ENCODE measurements at places on chromosomes 1 and 21. TPM values are rescaled to one million over a fixed set of nuclear protein-coding genes. Genes with fewer than 3 reads are reported as not detected.

- peaks cover 6% of the 10 kb centered on the region for H3K4me1 ChIP-seq
- DNase-seq, result no peak
- peaks cover 6% of the 10 kb centered on the region for H3K27me3 ChIP-seq
These were observed 716 bp upstream of the MTARC1 start for GRCh38 chr1:220786057-220786336.

- H3K4me3 ChIP-seq, result no peak overlapping the region
- H3K36me3 ChIP-seq, result no peaks in the 10 kb centered on the region
- no peaks in the 10 kb centered on the region for H3K27me3 ChIP-seq
- H3K4me1 ChIP-seq, result peaks cover 21% of the 10 kb centered on the region
These were observed 32.3 kb downstream of the SYF2 start for GRCh38 chr1:25199819-25200620.

GRCh38 chr1:206101351-206102045 is 15.7 kb downstream of the AVPR1B start:
- H3K27ac ChIP-seq, result no peak overlapping the region
- H3K4me3 ChIP-seq, result no peak overlapping the region
- no peak for DNase-seq

- H3K27me3 ChIP-seq, result no peaks in the 10 kb centered on the region
- peaks cover 8% of the 10 kb centered on the region for H3K4me1 ChIP-seq
- DNase-seq, result no peak
These were observed 12.0 kb downstream of the RAB7B start for GRCh38 chr1:205991237-205991636.

- DNase-seq, result no peak
- peaks cover 87% of the 10 kb centered on the region for H3K27me3 ChIP-seq
- no peak overlapping the region for H3K27ac ChIP-seq
- H3K4me1 ChIP-seq, result peaks cover 20% of the 10 kb centered on the region
These were observed 80.8 kb downstream of the CAMK2N1 start for GRCh38 chr1:20405051-20405754.

GRCh38 chr1:110477041-110477440 is 26.1 kb downstream of the PROK1 start:
- H3K27me3 ChIP-seq, result no peaks in the 10 kb centered on the region
- no peak for DNase-seq

GRCh38 chr1:185478877-185479276 is 161.8 kb upstream of the IVNS1ABP start:
- peaks cover 9% of the 10 kb centered on the region for H3K27me3 ChIP-seq
- DNase-seq, result no peak
- H3K4me1 ChIP-seq, result peaks cover 17% of the 10 kb centered on the region
- no peaks in the 10 kb centered on the region for H3K36me3 ChIP-seq
- no peak overlapping the region for H3K4me3 ChIP-seq

- H3K4me3 ChIP-seq, result no peak overlapping the region
- no peaks in the 10 kb centered on the region for H3K27me3 ChIP-seq
- H3K27ac ChIP-seq, result no peak overlapping the region
- no peaks in the 10 kb centered on the region for H3K36me3 ChIP-seq
These were observed 420.4 kb upstream of the BEND5 start for GRCh38 chr1:49197081-49197480.

DNA sequence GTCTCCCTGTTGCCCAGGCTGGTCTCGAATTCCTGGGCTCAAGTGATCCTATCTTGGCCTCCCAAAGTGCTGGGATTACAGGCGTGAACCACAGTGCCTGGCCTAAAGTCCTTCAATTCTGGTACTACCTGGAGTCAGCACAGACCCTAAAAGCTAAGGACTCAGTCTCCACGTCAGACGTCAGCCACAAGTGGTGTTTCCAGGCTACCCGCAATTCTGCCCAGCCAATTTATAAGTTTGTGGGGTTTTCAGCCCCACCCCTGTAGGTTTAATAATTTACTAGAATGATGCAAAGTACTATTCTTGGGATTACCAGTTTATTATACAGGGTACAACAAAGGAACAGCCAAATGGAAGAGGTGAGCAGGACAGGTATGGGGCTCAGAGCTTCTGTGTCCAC is 10.6 kb upstream of the DIP2A start:
- no peak overlapping the region for H3K27ac ChIP-seq
- no peak for DNase-seq
- H3K27me3 ChIP-seq, result no peaks in the 10 kb centered on the region
- H3K4me1 ChIP-seq, result no peaks in the 10 kb centered on the region
- no peak overlapping the region for H3K4me3 ChIP-seq

DNA sequence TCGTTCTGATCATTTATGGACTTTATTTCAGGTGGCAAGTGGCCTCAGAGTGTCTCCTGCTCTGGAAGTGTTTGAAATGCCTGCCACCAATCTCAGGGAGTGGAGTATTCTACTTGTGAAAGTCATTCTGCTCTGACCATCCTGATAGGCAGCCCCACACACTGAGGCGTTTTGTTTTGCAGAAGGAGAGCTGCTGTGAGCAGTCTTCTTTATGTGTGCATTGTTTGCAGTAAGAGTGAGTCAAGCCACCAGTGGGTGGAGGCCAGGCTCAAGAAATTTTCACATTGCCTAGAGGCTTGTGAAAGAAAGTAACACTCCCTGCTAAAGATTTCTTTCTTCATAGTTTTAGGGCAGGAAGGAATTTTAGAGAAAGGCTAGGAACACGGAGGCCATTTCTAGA is 204.4 kb downstream of the SLC35F3 start:
- no peak overlapping the region for H3K4me3 ChIP-seq
- no peaks in the 10 kb centered on the region for H3K4me1 ChIP-seq
- no peaks in the 10 kb centered on the region for H3K27me3 ChIP-seq
- no peaks in the 10 kb centered on the region for H3K36me3 ChIP-seq
- no peak for DNase-seq

DNA sequence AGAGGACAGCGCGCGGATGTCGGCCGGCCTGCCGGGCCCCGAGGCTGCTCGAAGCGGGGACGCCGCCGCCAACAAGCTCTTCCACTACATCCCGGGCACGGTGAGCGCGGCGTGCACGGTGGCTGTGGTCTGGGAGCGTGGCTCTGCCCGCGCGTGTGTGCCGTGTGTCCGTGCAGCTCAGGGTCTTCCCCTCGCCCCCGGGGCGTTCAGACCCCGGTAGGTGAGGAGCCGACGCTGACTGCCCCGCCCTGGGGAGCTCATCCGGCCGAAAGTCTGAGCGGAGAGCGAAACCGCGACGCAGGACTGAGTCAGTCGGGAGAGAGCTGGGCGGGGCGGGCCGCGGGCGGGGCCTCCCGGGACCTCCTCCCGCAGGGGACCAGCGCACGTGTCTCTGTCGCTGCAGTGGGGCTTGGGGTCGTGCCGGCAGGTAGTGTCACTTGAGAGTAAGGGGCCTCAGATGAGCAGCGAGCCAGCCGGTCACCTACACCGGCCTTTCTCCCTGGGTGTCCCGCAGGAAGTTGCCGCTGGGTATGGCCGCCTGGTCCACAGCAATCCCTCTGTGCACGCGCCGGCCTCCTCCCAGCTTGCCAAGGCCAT is 520 bp downstream of the PLEKHN1 start:
- peaks cover 5% of the 10 kb centered on the region for H3K4me1 ChIP-seq
- H3K27me3 ChIP-seq, result peaks cover 74% of the 10 kb centered on the region
- peak; percentile 70 for DNase-seq
- H3K36me3 ChIP-seq, result no peaks in the 10 kb centered on the region

GRCh38 chr1:176837708-176838107 is 326.8 kb downstream of the ASTN1 start:
- peaks cover 3% of the 10 kb centered on the region for H3K4me1 ChIP-seq
- H3K27me3 ChIP-seq, result no peaks in the 10 kb centered on the region
- no peaks in the 10 kb centered on the region for H3K36me3 ChIP-seq
- no peak overlapping the region for H3K27ac ChIP-seq

DNA sequence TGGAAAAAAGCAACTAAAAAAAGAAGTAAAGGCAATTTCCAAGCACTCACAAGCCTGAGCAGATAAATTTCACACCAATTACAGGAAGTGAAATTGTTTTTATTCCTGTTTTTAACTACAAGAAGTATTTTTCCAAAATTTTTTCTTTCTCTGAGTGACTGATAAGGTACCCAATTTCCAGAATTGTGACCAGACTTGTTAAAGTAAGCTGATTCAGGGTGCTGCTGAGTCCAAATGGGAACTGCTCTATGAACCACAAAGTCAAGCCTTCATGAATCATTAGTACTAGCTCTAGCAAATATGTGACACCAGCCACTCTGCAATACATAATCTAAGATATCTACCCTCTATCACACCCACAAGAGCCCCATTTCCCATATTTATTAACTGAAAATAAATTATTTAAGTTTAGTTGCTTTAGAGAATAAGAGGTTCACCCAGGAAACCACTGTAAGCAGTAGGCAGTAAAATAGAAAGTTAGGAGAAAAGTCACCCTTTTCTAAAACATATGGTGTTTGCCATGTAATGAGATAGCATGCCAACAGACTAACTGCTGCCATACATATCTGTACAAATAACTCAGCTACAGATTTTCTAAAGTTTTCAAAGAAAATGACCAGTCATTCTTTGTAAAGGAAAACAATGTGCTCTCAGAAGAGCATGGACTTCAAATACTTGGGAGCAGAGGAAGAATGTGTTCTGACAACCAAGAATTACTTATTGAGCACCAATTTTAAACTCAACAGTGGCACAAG is 43.1 kb upstream of the TNFSF18 start:
- H3K4me1 ChIP-seq, result no peaks in the 10 kb centered on the region
- no peaks in the 10 kb centered on the region for H3K27me3 ChIP-seq
- H3K4me3 ChIP-seq, result no peak overlapping the region
- DNase-seq, result no peak

- no peaks in the 10 kb centered on the region for H3K36me3 ChIP-seq
- H3K27ac ChIP-seq, result no peak overlapping the region
- H3K4me3 ChIP-seq, result no peak overlapping the region
- H3K4me1 ChIP-seq, result no peaks in the 10 kb centered on the region
These were observed 34.3 kb downstream of the BCAS2 start for GRCh38 chr1:114547076-114547475.

DNA sequence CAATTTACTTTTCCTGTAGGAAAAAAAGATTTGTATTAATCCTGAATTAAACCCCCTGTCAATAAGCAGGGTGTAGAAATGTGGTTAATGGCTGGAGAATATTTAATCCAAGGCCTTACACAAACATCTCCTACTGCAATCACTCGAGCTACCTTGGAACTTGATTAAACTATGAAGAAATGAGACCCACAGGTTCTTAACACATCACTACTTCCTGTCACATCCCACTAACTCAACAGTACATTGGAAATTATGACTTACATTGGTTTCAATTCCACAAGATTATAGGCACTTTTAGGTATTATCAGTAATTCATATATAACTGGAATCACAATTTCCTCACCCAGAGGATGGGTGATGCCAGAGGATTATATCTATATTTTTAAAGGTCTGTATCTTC is 480.3 kb downstream of the MRPL39 start:
- H3K27me3 ChIP-seq, result no peaks in the 10 kb centered on the region
- H3K4me3 ChIP-seq, result no peak overlapping the region
- H3K36me3 ChIP-seq, result no peaks in the 10 kb centered on the region
- no peaks in the 10 kb centered on the region for H3K4me1 ChIP-seq
- DNase-seq, result no peak
- no peak overlapping the region for H3K27ac ChIP-seq

DNA sequence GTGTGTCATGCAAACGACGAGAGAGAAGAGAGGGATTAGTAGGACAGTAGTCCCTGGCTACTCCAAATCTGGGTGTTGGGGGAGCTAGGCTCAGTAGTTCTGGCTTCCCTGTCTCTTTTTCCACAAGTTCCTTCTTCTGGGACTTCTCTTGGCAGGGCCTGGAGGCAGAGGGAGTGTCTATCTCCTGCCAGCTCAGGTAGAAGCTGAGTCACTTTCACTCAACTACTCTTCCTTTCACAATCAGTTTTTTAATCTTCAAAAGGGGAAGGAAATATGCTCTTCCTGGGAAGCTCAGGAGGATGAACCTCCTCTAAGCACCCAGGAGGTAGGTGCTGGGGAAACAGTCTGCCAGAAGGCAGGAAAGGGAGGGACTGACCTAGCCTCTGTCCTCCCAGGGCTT is 35.2 kb upstream of the MAGOH start:
- DNase-seq, result no peak
- H3K36me3 ChIP-seq, result no peaks in the 10 kb centered on the region
- H3K4me3 ChIP-seq, result no peak overlapping the region
- H3K4me1 ChIP-seq, result no peaks in the 10 kb centered on the region

DNA sequence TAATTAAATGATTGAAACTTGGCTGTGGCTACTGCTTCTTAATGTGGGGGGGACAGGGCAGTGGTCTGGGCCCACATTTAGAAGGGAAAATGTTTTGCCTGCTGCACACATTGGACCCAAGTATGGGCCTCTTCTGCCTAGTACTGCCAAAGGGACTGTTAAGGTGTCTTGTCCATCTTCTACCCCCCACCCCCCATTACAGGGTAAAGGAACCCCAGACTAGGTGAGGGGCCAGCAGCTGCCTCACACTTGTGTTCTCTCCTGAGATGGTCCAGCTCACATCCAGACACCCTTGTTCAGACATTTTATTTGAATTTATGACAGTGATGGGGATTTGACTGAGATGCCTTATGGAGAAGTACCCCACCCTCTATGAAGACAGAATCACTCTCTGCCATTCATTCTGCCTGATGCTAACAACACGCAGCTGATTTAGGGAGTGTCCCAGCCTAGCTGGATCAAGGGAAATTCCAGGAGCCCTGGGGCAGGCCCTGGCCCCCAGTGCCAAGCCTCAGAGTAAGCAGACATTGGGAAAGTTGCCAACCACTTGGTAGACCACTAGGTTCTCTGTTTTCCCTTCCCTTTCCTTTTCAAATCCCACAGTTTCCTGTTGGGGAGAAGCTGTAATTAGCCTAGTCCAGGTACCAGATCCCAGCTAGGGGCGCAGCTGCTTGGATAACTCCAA is 42.1 kb downstream of the YARS1 start:
- H3K27me3 ChIP-seq, result no peaks in the 10 kb centered on the region
- H3K36me3 ChIP-seq, result no peaks in the 10 kb centered on the region
- no peak overlapping the region for H3K4me3 ChIP-seq
- H3K4me1 ChIP-seq, result no peaks in the 10 kb centered on the region
- H3K27ac ChIP-seq, result no peak overlapping the region
- no peak for DNase-seq

DNA sequence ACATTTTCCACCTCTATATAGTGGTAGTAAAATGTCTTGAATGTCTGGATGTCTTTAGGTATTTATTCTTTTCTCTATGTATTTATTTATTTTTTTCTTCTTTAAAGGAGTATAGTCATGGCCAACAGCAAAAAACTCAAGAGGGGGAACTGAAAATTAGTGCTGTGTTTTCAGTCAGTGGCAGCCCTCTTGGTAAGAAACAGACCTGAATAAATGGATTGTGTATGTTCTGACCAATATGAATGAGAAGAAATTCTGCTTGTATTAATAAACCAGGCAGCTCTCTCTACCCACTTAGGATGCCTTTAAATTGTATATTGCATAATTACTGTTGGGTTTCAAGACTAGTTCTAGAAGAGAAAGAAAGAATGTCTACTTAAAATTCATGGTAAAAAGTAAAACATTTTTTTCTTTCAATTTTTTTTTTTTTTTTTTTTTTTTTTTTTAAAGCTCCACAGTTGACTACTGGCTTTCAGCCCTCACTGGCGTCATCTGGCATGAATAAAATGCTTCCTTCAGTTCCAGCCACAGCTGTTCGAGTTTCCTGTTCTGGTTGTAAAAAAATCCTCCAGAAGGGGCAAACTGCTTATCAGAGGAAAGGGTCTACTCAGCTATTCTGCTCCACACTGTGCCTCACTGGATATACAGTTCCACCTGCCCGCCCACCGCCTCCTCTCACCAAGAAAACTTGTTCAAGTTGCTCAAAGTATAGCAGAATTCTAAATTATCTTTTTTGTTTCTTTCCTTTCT is 101.6 kb downstream of the ZMYM4 start:
- H3K4me1 ChIP-seq, result no peaks in the 10 kb centered on the region
- no peaks in the 10 kb centered on the region for H3K27me3 ChIP-seq
- H3K27ac ChIP-seq, result peak overlapping the region; percentile 8
- no peak overlapping the region for H3K4me3 ChIP-seq
- peak; percentile 5 for DNase-seq

HSD3B1 gene
- not detected for total RNA-seq

ACP6 gene
- total RNA-seq, result 25.9 TPM

POU3F1 gene
- total RNA-seq, result 16.5 TPM

TBX15 gene
- total RNA-seq, result 2.8 TPM

TACSTD2 gene
- total RNA-seq, result not detected

NUP210L gene
- not detected for total RNA-seq

CD2 gene
- 0.71 TPM for total RNA-seq

All from neural progenitor cell (in vitro differentiated cells).